AG04449 (cell line): ENCODE measurements at places on chromosomes 13 and 19.

DNA sequence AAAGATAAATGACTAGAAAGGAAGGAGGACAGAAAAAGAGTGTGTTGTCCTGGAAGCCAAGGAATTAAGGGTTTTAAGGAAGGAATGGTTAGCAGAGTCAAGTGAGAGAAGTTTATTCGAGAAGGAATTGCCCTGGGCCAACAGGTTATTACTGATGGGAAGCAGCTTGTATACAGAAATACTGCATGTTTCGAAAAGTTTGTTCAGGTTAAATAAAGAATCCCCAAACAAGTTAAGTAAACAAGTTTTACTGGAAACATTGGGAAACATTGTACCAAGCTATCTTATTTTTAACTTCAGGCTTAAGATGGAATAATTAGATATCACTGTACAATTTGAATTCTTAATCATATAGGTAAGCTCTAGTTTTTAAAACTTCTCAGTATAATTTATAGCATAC is 28.2 kb upstream of the FBXL3 start:
- DNase-seq: no peak

DNA sequence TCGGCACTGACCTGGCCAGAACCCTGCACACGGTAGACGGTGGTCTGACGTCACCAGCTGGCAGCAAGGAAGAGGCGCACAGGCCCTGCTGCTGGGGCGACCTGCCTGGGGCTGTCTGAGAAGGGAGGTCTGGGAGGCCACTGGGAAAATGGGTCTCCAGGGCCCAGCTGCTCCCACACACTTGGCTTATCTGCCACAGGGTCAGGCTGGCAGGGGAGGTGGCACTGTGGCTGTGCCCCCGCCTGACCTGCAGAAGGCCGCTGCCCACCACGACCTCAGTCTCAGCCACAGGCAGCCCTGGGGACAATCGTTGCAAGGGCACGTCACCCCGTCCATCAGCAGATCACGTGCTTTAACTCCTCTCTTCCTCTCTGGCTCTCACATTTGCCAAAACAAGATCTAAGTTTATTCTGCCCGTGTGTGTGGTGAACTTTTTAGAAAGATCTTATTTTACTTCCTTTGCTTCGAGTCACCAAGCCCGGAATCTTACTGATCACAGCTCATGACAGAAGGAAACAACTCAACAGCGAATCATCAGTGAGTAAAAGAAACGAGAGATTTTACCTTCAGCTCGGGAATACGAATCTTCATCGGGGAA is 45.2 kb upstream of the RANBP3 start:
- no peak for DNase-seq

DNA sequence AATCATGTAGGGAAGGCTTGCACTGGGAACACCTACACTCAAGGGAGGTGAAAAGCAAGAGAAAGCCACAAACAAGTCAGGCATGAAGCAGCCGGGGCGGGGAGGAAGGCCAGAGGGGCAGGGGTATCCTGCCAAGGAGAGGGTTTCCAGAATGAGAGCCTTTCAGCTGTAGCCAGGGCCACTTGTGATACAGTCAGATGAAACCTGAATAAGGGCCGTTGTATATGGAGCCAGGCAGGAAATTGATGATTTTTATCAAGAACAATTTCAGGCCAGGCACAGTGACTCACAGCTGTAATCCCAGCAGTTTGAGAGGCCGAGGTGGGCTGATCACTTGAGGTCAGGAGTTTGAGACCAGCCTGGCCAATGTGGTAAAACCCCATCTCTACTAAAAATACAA is 4.4 kb downstream of the TRPM4 start:
- DNase-seq: no peak

GRCh38 chr19:47186446-47187334 is 44.3 kb downstream of the BBC3 start:
- DNase-seq: no peak

GRCh38 chr19:48630296-48631063 is 6.7 kb downstream of the DBP start:
- DNase-seq: no peak

- no peak for DNase-seq
Measured at GRCh38 chr19:6228551-6229215, 51.1 kb downstream of the MLLT1 start.

- DNase-seq: no peak
Measured at GRCh38 chr13:69279213-69279612, 828.4 kb upstream of the ATXN8OS start.

GRCh38 chr19:51702103-51702824 is 9.1 kb downstream of the SPACA6 start:
- no peak for DNase-seq

- DNase-seq: no peak
Measured at GRCh38 chr19:32969549-32969948, 2.2 kb downstream of the CEP89 start.

DNA sequence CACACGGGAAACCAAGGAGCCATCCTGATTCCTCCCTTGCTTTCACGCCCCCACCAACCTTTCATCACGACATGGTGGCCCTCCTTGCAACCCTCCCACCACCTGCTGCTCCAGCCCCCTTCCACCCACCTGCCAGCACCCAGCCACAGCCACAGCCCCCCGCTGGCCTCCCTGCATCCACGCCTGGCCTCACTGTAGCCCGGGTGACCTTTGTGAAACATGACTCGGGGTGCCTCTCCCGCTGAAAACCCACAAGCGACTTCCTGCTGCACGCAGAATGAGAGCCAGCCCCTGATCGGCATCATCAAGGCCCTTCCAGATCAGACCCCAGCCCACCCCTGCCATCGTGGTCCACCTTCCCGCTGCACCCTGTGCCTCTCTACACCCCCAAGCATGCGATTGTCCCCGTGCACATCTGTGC is 14.9 kb downstream of the POP4 start:
- DNase-seq: no peak

- no peak for DNase-seq
Measured at GRCh38 chr19:45137179-45137761, 23.5 kb downstream of the NKPD1 start.

DNA sequence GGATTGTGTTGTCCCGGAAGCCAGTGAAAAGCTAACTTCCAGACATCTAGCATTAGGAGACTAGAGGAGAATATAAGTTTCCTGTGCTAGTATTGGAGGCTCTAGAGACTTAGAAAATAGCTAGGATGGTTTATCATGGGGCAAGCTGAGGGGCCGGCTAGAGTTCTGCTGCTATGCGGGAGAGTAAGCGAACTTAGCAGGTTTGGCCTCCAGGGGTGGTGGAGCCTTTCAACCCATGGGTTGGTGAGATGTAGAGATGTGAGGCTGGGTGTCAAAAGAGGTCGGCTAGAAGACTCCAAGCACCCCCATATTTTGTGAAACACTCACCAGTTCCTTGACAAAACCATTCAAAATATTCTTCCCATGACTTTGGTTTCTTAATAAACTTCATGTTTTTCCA is 4.4 kb downstream of the SULT2A1 start:
- DNase-seq: no peak

- DNase-seq: no peak
Measured at GRCh38 chr13:76745261-76746200, 140.7 kb downstream of the KCTD12 start.

DNA sequence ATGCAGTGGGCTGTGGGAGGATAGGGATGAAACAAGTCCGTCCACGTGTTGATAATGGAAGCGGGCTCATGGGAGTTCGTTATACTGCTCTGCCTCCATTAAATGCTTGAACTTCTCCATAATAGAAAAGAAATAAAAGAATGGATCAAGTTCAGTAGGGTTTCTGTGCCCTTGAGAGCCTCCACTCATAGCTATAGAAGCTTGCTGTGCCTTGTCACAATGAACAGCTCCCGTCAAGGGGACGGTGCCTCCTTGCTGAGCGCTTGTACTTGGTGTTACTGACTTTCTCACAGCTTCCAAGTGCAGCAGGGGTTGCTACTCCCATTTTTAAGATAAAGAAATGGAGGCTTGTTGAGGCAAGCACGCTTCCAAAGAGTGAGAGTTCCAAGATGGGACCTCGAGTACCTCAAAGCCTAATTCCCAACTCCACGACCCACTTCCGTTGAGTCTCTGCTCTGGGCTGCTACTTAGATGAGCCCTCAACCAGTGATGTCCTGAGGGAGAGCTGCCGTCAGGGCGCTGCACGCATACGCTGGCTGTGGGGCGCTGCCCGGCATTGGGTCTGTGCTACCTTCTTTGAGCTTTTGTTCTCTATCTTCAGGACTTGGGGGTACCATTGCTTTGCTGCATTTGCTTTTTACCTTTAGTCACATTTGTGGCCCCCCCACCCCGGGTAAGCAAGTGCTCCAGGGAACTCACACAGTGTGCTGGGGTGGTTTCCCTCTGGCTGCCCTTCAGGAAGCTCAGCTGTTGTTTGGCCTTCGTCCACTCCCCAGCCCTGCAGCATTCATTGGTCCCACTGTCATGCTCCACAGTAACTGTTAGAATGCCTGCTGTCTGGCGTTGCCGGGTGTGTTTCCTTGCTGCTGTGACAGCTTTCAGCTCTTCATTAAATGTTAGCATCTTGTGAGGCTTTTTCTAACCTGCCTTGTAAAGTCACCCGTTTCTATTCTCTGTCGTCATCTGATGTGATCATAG is 9.5 kb downstream of the SNRNP70 start:
- no peak for DNase-seq

DNA sequence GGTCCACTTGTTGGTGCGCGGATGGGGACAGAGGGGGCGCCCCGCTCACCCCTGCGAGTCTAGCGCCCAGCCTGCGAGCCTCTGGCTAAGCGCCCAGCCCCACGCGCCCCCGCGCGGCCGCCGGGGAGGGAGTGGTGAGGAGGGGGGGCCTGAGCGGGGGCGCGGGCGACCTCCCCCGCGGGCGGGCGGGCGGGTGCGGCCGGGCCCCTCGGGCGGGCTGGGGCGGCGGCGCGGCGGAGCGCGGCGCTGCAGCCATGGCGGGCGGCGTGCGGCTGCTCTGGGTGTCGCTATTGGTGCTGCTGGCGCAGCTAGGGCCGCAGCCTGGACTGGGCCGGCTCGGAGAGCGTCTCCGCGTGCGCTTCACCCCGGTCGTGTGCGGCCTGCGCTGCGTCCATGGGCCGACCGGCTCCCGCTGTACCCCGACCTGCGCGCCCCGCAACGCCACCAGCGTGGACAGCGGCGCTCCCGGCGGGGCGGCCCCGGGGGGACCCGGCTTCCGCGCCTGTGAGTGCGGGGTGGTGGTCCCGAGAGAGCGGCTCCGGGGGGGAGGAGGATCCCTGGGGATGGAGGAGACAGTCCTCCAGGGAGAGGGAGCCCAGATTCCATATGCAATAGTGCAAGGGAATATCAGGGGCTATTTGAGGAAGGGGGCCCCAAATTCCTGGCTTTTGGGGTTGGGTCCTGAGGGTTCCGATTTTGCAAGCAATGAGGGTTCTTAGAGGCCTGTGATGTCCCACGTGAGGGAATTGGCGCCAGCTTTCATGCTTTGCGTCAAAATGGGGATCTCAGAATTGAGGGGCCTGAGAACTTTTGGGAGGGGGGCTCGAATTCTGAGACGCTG is at the start of gene LTBP4:
LTBP4 (plus strand) TSS at position 236 of the 841 bp plus-strand sequence; CDS start at position 255, 19 bp downstream.
- DNase-seq: no peak

- DNase-seq: no peak
Measured at GRCh38 chr19:54254195-54254906, 2.7 kb downstream of the LILRB5 start.
